Effector CD4-positive, alpha-beta T cell (primary cell): ENCODE measurements at places on chromosomes 2 and 18.

DNA sequence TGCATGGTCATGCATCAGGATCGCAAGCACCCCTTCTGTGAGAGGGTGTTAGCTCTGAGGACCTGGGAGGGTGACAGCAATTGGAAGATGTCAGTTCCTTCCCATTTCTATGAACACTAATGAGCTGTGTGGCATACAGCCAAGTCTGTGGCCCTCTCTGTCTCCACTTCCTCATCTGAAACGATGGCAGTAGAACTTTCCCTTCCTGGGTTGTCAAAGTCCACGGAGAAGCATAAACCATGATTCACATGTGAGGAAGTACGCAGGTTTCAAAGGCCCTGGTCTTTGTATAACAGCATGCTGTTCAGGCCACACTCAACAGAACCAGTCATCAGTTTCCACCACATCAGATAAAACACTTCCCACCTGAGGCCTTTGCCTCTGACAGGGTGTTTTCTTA is 167.4 kb upstream of the RAB6C start:
- DNase-seq = no peak

GRCh38 chr2:197950006-197950405 is 145.6 kb downstream of the PLCL1 start:
- no peak for DNase-seq

- DNase-seq = peak; percentile 43
Observed at GRCh38 chr2:28348149-28348567, 44.5 kb upstream of the FOSL2 start.

- no peak for DNase-seq
Observed at GRCh38 chr2:130796290-130796689, 40.4 kb upstream of the ARHGEF4 start.

- no peak for DNase-seq
Observed at GRCh38 chr2:67448648-67449047, 51.5 kb downstream of the ETAA1 start.

DNA sequence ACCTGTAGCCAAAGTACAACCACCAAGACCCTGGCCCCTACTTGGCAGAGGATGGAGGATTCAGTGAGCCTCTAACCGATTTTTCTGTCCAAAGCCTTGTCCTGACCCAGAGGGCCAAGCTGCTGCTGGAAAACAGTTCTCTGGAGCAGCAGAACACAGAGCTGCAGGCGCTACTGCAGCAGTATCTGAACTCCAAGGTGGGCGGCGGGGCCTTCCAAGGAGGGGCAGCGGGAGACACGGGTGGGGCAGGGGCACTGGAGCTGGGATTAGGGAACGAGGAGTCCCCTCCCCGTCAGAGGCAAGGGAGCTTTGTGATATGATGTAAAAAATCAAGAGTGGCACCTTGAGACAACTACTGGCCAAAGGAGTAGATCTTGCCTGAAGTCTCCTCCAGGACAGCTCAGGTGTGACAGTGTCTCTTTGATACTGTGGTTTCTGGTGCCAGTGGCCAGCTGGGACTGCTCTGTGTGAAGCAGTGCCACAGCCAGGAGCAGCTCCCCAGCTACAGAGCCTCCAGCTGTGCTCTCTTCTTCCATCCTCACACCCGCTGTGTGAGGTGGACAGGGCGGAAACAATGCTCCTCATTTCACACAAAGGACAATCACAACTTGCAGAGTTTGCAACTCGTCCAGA is 22.8 kb downstream of the OTOF start:
- DNase-seq = no peak
